Mucosa of descending colon (tissue), 3 donors: ENCODE measurements at places on chromosomes 16 and 17. TPM values are rescaled to one million over a fixed set of nuclear protein-coding genes. Genes with fewer than 3 reads are reported as not detected.
A peak's percentile ranks its signal among the peaks of the same experiment; 100 is the strongest.

PRCD gene
- 1.0 TPM for total RNA-seq

KRTAP3-1 gene
- total RNA-seq, result not detected

EXOC3L1 gene
- total RNA-seq, result 2.6 TPM

CCL4 gene
- 8.8 TPM for total RNA-seq

SAMD14 gene
- 1.2 TPM for total RNA-seq

DNA sequence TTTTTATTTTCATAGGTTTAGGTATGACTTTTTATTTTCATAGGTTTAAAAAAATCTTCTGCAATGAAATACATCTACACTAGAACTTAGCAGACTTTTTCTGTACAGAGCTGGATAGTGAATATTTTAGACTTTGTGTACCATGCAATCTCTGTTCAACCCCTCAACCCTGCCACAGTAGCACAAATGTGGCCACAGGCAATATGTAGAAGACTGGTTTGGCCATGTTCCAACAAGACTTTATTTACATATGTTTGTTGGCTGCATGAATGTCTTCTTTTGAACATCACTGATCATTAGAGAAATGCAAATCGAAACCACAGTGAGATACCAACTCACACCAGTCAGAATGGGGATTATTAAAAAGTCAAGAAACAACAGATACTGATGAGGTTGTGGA is 229.2 kb downstream of the SHISA9 start:
- DNase-seq, result no peak

GRCh38 chr16:89921702-89922476 is 1.3 kb upstream of the TUBB3 start:
- peak; percentile 86 for DNase-seq

DNA sequence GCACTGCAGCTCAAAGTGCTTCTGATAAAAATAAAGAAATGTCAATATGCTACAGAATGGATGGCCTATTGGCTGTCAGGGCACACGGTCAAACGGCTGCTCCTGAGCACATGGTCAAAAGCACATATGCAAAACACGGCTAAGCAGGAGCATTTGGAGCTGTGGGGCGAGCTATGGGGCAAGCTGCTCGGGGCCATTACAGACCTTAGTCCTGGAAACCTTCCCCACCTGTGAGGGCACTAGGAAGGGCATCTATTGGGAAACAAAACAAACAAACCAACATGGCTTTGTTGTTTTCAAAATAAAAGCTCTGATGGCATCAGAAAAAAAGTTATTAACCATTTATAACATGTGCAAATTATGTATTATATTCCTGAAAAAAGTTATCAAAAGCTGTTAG is 83.6 kb downstream of the SLC5A11 start:
- DNase-seq, result no peak

GRCh38 chr16:54411544-54411943 is 125.0 kb upstream of the IRX3 start:
- DNase-seq, result peak; percentile 6

GRCh38 chr16:30027588-30028437 is 3.3 kb downstream of the TLCD3B start:
- DNase-seq, result no peak

DNA sequence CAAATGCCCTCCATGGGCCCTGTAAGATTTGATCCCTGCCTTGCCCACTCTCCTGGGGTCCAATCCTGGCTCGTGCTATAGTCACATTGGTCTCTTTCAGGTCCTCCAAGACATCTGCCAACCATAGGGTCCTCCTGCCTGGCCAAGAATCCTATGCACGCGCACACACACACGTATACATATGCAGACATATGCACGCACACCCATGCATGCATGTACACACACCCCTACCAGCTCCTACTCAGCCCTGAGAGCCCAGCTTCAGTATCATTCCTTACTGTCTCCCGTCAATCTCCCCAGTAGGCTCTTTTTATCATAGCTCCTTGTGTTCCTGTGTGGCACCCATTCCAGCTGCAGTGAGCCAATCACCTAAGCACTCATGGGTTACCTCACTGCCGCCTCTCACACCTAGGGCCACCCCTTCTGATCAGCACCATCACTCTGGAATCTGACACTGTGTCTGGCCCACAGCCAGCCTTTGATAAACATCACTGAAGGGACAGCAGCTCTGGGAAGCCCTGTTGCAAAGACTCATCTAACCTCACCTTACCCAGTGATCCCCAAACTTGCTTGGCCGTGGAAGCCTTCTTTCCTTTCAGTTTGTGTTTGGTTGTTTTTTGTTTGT is 7.9 kb upstream of the DNAH17 start:
- peak; percentile 6 for DNase-seq
